ENCODE measurements at places on chromosomes 4 and X.
A peak's percentile ranks its signal among the peaks of the same experiment; 100 is the strongest.

DNA sequence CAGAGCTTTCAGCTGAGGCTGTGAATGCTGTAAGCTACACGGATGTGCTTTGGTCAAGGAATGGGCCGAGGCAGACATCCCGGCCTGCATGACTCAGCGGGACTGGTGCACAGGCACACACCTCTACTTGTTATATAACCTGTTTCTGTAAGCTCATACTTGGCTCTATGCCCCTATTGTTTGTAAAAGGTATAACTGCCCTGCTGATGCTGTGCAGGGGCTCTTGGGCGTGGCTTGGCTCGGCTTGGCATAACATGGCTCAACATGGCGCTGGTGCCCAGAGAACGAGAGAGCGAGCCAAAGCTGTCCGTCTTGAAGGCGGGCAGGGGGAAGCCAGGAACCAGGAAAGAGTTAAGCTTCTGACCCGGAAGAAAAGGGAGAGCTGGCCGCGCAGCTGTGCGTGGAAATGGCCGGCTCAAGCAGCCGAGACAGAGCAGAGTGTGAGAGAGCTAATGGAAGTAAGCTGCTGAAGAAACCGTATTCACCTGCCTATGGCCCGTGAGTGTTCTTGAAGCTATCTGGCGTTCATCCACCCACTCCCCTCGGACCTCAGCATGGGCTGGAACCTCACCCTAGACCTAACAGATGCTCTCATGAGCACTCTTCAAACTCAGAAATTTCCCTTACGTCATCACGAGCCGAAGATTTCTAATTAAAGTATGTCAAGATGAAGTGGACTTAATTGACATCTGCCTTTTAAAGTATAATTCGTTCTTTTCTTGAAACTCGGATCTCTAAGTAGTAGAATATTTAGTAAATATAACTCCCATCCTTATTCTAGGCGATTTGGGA is 286.3 kb upstream of the AGA start:
- DNase-seq: no peak

- no peak for DNase-seq
Measured at GRCh38 chr4:75997946-75998345, 7.2 kb upstream of the SDAD1 start.

GRCh38 chr4:174358829-174359228 is 75.1 kb downstream of the CEP44 start:
- no peak for DNase-seq

GRCh38 chrX:22247169-22247568 is 25.5 kb upstream of the CBLL2 start:
- no peak for DNase-seq

- DNase-seq: no peak
Measured at GRCh38 chr4:99458911-99459447, 23.8 kb upstream of the ADH7 start.

- peak; percentile 66 for DNase-seq
Measured at GRCh38 chrX:28058901-28059300, 77.7 kb upstream of the DCAF8L1 start.

- no peak for DNase-seq
Measured at GRCh38 chr4:54662901-54663585, 5.3 kb downstream of the KIT start.

GRCh38 chrX:130851569-130851968 is 51.4 kb downstream of the ENOX2 start:
- DNase-seq: no peak

GRCh38 chr4:109721033-109721432 is 8.8 kb downstream of the PLA2G12A start:
- DNase-seq: no peak

GRCh38 chrX:106415276-106415895 is 196.4 kb upstream of the RADX start:
- DNase-seq: peak; percentile 50

DNA sequence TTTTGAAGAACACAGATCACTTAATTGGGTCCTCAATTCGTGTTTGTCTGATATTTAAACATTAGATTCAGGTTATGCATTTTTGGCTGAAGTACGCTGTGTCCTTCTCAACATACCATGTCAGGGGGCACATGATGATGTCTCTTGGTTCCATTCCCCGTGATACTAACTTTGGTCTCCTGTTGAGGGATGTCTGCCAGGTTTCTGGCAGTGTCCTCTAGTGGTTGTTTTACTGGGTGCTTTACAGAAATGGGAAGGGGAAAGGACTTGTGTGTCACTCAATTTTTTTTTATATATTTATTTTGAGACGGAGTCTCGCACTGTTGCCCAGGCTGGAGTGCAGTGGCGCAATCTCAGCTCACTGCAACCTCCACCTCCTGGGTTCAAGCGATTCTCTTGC is 58.2 kb downstream of the WWC2 start:
- DNase-seq: no peak

- no peak for DNase-seq
Measured at GRCh38 chr4:78659264-78659663, 107.7 kb downstream of the ANXA3 start.

DNA sequence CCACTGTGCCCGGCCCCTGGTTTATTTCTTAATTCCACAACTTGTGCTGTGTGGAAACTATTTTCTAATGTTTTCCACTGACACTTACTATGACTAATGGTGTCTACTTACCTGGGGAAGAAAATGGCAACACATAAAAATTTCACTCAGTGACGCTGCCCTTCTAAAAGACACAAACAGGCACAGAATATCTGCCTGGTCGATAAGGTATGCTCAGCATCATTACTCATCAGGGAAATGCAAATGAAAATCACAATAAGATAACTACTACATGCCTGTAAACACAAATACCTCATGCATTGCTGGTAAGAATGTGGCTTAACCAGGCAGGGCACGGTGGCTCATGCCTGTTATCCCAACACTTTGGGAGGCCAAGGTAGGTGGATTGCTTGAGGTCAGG is 61.6 kb downstream of the UBE2K start:
- no peak for DNase-seq

- DNase-seq: no peak
Measured at GRCh38 chrX:53318766-53319353, 37.5 kb upstream of the IQSEC2 start.

GRCh38 chr4:65007841-65008439 is 598.7 kb upstream of the TECRL start:
- DNase-seq: peak; percentile 43

- no peak for DNase-seq
Measured at GRCh38 chr4:86098691-86099090, 261.2 kb downstream of the MAPK10 start.

DNA sequence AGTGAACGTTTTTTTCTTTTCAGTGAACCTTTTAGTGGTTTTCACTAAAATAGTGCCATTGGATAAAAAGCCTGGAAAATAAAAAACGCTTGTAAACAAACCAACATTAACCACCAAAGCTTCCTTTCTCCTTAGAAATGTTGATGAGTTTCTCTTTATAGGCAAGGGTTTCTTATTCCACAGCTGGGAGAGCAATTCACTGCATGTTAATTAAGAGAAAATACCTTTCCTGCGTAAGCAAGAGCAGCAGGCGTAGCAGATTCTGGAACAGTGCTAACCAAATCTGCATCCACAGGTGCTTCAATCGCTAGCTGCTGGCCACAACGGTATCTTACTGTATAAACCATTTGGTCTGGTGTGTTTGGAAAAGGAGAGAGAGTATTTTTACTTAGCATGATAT is 13.3 kb upstream of the AASDH start:
- DNase-seq: no peak

DNA sequence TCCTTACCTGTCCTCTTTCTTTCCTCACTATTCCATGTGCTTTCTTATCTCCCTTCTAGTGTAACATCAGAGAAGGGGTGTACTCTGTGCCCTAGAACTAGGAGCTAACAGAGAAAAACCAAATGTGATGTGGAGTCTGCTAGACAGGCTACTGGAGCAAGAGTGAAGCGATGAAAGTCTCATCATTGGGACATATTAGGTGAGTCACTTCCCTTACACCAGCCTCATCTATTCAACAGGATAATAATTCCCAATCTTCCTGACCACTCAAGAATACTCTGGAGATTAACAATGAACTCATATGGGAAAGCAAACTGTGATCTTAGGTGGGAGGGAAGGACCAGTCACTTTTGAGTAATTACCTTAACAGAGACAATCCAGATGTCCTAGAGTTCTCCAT is 58.1 kb downstream of the RAB40A start:
- no peak for DNase-seq

DNA sequence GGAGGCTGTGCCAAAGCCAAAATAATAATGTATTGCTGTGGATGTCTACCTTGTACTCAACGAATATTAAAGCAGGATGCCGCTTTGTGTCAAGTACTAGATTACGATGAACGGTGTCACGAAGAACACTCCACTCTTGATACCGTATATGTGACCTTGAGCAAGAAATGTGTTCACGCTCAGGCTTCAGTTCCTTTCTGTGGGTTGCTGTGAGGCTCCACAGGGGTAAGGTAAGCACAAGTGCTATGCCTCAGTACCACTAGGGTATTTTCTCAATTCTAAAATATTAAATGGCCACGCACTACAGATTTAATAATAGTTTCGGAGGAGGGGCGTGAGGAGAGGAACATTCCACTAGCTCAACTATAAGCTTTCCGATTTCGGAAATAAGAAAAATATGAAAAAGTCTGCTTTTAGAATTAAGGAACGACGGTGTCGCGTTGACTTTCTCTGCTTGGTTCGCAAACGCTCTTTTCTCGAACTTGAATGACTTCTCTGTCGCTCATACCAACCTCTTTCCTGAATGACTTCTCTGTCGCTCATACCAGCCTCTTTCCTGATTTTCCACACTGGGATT is 607 bp upstream of the SCOC start:
- peak; percentile 57 for DNase-seq

DNA sequence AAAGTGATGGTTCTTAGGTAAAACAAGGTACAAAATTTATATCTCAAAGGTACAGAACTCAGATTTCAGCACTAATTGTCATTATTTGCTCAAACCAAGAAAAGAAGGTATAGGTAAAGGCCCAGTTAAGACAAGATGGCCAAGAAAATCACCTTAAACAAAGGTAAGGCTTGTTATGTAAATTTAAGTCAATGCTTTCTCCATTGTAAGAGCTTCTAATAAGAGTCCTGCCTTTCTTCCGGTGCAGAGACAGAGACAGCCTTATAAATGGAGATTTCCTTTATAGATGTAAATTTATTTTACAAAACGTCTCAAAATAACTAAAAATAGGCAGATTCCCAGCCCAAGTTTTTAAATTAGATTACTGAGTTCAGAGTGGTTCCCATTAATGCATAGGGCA is 89.9 kb downstream of the EDA start:
- DNase-seq: no peak

GRCh38 chr4:53633608-53634007 is 42.3 kb upstream of the LNX1 start:
- DNase-seq: no peak

DNA sequence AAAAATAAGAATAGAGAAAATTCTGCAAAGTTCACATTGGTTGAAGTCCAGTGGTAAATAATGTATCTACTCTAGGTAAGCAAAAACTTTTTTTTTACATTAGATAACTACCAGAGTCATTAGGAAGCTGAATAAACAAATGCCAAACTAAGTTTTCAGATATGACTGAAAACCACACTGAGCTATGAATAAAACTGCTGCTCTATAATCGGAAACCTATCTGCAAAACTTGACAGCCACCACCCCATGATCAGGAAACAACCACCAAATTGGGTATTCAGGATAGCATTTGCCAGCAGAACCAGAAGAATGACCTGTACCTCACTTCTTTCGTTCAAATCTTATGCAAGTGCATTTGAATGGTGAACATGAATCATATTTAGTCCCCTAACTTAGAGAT is 173.0 kb upstream of the TET2 start:
- DNase-seq: no peak

GRCh38 chr4:147960971-147961370 is 229.1 kb downstream of the ARHGAP10 start:
- DNase-seq: no peak

DNA sequence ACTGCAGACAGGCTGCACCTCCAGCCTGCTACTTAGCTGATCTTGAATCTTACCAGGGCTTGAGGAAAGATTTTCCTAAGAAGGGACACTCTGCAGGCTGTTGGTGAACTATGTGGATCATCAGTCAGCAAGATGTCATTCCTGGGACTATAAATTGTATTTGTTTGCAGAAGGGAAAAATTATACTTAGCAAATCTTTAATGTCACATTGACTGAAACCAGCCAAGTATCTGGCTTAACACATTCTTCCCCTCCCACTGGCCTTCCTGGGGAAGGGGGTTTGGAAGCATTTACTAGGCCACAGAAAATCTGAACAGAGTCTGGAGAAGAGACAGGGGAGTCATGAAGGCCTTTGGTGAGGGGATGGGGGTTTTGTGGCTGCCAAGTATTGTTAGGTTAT is 156.7 kb upstream of the EOLA2 start:
- no peak for DNase-seq

GRCh38 chr4:75547647-75548387 is 8.0 kb upstream of the ODAPH start:
- peak; percentile 43 for DNase-seq

DNA sequence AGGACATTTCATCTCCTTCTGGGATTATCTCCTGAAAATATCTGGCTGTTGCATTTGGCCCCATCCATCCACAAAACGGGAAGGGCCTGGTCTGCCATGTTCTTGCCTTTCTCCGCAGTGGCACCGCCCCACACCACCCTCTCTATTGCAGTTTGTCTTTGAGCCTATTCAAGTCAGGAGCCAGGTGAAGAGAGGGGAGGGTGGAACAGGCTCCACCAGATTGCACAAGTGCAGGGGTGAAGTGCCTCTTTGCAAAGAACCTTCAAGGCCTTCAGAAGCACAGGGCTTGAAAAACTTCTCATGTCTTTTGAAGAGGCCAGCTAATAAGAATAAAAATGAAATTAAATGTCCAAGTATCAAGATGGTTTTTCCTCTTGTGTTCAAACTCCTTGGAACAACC is 28.7 kb downstream of the RS1 start:
- DNase-seq: no peak

GRCh38 chr4:78975865-78976264 is 36.6 kb upstream of the PAQR3 start:
- DNase-seq: no peak

GRCh38 chr4:14222377-14223029 is 595.0 kb upstream of the BOD1L1 start:
- DNase-seq: no peak

DNA sequence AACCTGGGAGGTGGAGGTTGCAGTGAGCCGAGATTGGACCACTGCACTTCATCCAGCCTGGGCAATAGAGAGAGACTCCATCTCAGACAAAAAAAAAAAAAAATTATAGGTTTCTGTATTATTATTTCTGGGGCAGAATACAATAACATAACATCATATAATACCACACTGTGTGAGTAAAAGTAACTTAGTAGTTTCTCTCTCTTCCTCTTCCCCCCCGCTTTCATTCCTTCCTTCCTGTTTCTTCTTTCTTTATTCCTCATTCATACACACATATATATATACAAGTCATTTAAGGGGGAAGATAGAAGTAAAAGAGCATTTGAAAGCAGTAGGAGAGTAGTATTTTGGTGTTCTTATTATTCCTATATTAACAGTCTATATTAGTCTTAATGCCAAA is 55.9 kb upstream of the FHDC1 start:
- DNase-seq: no peak

Data from tongue (tissue), 3 donors.